ENCODE measurements at places on chromosomes 16 and 17.

DNA sequence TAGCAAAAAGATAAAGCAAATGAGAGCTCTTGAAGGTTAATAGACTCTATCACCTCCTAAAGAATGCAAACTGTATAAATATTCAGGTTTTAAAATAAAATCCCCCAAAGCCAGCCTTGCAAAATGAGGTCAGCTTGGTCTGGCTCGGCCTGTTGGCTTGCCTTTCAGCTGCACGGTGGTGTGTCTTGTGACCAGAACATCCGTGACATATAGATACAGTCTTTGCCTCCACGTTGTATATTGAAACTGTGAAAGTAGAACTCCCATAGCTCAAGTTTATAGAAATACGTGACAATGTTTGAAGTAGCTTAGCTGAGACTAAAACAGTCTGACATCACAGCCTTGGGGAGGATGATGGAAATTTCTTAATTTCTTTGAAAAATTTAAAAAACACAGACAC is 236.6 kb upstream of the MYOCD start:
- DNase-seq = no peak

- no peak for DNase-seq
These were observed 3.4 kb downstream of the HROB start for GRCh38 chr17:44144966-44145739.

- DNase-seq = no peak
These were observed 121.7 kb upstream of the NLRP1 start for GRCh38 chr17:5705876-5706576.

DNA sequence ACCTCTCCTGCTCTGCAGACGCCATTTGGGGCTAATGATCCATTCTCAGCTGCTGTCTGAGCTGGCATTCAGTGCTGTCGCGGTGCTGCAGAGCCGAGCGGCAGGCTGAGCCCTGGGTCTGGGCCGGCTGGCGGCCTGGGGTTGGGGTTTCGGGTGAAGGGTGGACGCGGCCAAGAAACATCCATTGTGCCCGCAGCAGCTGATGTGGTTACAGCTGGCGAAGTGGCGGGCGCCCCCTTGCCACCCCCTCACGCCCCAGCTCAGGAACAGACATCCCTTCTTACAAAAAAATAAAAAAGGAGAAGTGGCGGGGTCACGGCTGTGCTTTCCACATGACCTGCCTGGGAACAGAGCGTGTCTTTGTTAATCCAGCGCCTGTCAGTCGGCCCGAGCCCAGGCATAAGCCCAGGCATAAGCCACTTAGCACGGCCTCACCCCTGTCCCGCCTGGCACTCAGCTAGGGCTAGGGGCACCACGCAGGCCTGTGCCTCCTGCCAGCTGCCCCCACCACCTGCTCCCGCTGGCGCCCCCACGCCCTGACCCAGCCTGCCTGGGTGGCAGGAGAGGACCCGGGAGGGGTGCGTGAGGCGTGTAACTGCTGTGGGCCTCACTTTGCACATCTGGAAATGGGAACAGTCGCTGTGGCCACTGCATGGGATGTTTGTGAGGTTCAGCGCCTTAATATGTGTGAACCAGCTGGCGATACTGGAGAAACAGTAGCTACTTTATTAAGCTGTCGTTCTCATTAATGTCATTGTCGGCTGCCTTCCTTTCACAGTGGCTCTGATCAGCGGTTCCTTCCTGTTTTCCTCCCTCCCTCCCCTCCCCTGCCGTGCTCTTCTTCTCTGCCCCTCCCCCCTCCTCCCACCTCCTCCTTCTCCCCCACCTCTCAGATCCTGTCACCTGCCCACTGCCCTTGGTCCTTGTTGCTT is 197.7 kb upstream of the CIBAR2 start:
- no peak for DNase-seq

- DNase-seq = no peak
These were observed 676.2 kb downstream of the CDH11 start for GRCh38 chr16:64445649-64446048.

GRCh38 chr16:47887496-47887895 is 268.3 kb downstream of the ABCC12 start:
- no peak for DNase-seq

DNA sequence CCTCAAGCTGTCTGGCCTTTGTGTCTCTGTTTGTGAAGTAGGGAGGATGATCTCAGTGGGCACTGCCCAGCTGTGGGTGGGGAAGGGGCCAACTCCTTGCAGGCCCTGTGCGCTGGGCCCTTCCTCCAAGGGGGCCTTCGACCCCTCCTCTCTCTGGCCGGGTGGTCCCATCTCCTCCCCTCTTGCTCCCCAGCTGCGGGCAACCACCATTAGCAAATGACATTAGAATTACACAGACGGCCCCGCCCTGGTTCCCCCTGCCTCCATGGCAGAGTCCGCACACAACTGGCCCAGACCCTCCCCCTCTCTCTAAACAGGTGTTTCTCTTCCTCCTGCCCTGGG is 2.5 kb upstream of the SLC6A4 start:
- no peak for DNase-seq

- DNase-seq = no peak
These were observed 89.5 kb downstream of the ABCC1 start for GRCh38 chr16:16038950-16039349.

DNA sequence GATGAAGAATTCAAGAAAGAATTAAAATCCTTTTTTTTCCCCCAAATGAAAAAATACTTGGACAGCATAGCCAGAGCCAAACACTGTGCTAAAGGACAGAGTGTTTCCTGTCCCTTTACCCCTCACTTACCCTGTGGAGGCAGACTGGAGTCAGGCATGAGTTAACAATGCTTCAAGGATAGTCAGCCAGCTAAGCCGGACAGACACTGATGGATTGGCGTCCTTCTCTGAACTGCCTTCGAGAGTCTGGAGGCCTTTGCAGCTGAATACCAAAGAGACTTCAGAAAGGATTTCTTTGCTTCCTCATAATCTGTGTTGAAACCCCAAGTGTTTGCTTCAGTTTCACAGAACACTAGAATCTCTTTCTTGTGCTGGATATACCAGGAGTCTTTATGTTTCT is 4.6 kb downstream of the METTL9 start:
- DNase-seq = no peak

GRCh38 chr17:82920715-82921114 is 80.9 kb upstream of the ZNF750 start:
- DNase-seq = no peak

GRCh38 chr17:15456972-15457722 is 10.3 kb downstream of the CDRT4 start:
- no peak for DNase-seq

DNA sequence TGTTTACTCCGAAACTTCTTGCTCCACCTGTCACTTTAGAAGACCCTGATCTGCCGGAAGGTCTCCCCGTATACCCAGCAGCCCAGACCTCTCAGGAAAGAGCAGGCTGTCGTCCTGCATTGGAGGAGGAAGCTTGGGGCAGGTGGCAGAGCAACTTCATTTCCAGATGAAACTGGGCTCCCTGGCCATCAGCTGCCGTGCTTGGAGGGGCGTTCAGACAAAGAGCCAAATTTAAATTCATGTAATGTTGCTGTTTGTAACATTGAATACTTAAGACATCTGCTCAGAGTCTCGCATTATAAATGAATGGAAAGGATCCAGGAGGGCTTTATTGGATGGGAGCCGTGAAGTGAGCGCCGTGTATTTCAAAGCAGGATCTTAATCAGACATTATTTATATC is 628.5 kb downstream of the MAF start:
- no peak for DNase-seq

GRCh38 chr16:75580-76501 is 2.2 kb upstream of the MPG start:
- no peak for DNase-seq

- no peak for DNase-seq
These were observed 107.6 kb downstream of the KCNJ2 start for GRCh38 chr17:70276906-70277305.

- peak; percentile 81 for DNase-seq
These were observed 5.3 kb upstream of the WDR24 start for GRCh38 chr16:695355-696089.

DNA sequence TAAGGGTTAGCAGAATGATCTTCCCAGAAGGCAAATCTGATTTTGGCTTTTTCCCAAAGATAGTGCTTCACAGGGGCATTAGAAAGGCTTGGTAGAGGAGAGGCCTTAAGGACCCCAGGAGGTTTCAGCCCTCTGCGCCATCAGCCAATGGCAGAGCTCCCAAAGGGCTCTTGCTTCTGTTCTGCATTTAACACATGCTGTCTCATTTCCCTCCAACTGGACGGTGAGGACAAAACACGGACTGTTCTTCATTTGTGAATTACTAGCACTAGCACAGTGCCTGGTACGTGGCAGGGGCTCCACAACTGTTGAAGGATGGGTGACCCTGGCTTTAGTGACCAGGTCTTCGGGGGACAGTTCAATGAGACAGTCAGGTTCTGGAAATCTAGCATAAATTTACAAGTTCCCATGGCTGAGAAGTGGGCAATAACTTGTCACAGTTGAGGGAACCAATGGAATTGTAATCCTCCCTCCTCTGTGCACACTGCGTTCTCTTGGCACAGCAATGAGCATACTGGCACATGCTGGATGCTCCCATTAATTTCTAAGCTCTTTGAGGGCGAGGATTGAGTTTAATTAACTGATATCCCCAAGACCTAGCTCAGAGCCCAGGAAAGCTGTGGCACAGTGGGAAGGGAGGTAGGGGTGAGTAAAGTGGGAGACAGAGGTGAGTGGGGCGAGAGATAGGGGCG is 45.4 kb downstream of the COG7 start:
- DNase-seq = no peak

- no peak for DNase-seq
These were observed 317 bp downstream of the CLTC start for GRCh38 chr17:59620064-59620359.

DNA sequence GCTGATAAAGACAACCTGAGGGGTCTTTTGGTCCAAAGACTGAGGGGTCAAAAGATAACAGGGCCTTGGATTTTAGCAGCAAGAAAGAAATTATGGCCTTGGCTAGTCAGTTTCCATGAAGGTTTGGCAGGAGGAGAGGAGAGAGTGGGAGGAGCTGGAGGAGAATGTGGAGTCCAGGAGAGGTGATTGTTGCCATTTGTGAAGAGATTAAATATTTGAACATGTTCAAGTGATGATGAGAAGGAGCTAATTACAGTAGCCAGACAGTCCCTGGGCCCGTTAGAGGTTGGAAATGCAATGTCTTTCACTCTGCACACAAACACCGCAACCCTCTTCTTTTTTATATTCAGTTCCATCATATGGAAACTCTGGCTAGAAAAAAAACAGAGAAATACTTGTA is 68.6 kb downstream of the TNRC6C start:
- peak; percentile 7 for DNase-seq

DNA sequence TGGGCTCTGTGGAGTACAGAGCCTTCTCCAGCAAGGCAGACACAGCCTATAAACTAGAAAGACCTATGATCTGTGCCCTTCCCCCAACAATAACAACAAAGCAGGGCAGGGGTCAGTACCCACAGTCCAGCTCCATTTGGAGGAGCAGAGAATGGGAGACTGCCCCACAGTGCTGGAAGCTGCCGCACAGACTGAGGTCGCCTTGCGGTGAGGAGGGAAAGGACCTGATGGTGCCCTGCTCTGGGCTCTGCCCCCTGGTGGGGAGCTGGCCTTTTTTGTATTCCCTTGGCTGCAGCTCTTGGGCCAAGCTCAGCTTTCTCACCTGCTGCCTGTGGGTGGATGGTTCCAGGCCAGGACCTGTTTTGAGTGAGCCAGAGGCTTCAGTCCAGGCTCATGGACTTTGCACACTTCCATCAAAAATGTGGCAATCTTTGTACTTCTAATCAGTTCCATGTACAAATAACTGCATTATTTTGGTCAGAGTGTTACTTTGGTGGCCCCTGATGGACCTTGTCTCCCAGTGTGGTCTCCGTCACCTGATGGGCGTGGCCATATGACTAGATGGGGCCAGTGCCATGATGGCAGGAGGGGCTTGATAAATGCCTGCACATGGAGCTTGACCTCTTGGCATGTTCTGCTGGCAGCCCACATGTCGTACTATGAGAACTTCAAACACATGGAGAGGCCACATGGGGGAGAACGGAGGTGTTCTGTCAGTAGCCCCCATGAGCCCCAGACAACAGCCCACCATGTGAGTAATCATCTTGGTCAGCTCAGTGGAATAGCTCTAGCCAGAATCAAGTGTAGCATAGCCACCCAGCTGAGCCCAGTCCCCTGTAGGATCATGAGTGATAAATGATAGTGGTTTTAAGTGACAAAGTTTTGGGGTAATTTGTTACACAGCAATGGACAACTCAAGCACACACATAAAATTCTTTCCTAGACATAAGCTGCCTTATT is 24.2 kb downstream of the B9D1 start:
- peak; percentile 79 for DNase-seq

DNA sequence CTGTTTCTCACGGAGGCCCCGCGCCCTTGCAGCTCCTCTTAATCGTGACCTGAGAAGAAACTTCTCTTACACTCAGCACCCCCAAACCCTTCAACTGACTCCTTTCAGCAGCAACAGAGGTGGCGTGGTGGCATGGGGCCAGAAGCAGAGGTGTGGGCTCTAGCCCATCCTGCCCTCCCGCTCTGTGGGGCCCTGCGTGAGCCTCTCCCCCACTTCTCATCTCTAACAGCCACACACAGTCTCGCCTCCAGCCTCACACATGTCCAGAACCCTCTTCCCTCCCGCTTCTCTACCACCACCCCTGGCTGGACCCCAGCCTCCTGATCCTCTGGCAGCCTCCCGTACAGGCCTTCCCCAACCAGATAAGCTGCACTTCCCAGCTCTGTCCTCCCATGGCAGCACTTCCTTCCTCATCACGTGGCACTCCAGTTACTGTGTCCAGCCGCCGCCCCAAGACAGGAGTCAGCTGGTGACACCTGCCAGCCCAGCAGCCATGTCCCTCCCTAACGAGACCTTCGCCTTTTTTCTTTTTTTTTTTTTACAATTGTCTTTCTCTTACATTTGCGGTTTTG is 30.5 kb downstream of the NSMCE1 start:
- DNase-seq = no peak

- DNase-seq = no peak
These were observed 13.3 kb downstream of the HDAC5 start for GRCh38 chr17:44110011-44110686.

All from stimulated activated effector memory CD8-positive, alpha-beta T cell treated with anti-CD3 and anti-CD28 coated beads, Interleukin-12 subunit alpha, Interleukin-12 subunit beta, amount 100 ng/mL, for 72 hours (primary cell).